ENCODE measurements at places on chromosomes 4 and X.
A peak's percentile ranks its signal among the peaks of the same experiment; 100 is the strongest.

- no peak for DNase-seq
Observed at GRCh38 chr4:10973686-10974085, 289.1 kb upstream of the CLNK start.

- no peak for DNase-seq
Observed at GRCh38 chr4:85478576-85478975, 3.6 kb downstream of the ARHGAP24 start.

- peak; percentile 3 for DNase-seq
Observed at GRCh38 chrX:4547213-4547836, 833.9 kb upstream of the PRKX start.

GRCh38 chr4:1204286-1204827 is 32.0 kb upstream of the SPON2 start:
- peak; percentile 21 for DNase-seq

DNA sequence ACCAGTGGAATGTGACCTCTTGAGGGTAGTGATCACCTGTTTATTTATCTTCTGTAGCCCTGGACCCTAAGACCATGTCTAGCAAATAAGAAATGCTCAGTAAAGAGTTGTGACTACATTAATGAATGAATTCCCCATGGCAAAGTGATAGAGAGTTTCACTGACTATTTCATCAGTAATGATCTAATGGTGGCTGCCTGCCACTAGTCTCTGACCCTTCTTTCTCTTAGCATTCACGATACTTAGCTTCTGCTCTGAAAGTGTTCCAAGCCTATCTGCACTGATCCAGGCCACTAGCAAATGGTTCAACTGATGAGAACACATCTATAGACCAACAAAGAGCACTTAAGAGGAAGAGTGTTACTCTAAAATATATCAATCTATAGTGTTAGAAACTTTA is 50.0 kb upstream of the RASGEF1B start:
- no peak for DNase-seq

DNA sequence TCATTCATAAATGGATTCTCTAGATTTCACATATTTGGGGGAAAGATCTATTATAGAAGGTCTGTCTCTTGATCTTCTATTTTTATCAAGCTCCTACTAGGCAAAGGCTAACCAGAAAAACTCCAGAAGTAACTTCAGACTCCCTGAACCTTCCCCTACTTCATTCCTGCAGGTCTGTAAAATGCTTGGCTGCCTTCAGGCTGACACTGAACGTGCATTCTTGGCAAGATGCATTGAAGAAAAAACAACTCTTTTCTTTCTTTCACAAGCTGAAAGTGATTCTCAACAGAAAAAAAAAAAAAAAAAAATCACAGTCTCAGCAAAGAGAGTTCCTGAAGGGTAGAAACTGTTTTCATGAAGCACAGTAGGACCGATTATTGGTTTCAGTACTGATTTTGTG is 12.7 kb downstream of the OPHN1 start:
- DNase-seq = no peak

GRCh38 chrX:48835524-48836329 is at the start of gene PCSK1N:
Gene PCSK1N, minus strand, starts transcription at chrX:48835610. Its CDS starts 78 bp downstream, at chrX:48835532.
- DNase-seq = no peak

- no peak for DNase-seq
Observed at GRCh38 chr4:83629945-83630721, 94.2 kb downstream of the GPAT3 start.

- DNase-seq = no peak
Observed at GRCh38 chrX:57822818-57823217, 87.4 kb downstream of the ZXDA start.

- DNase-seq = no peak
Observed at GRCh38 chrX:48784726-48785125, 1.7 kb upstream of the GATA1 start.

DNA sequence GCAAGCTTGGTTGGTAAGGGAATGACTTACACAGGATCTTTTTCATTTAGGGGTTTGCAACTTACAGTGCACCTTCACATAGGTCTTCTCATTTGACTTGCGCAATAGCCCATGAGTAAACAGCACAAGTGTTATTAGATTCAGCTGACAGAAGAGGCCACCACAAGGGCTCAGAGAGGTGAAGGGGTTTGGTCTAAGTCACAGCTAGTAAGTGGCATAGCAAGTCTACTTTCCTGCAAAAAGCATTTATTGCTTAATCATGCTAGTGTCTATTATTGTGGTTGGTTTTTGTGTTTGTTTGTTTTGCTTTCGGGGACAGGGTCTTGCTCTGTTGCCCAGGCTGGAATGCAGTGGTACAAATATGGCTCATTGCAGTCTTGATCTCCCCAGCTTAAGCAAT is 83.3 kb downstream of the SPRY1 start:
- no peak for DNase-seq

DNA sequence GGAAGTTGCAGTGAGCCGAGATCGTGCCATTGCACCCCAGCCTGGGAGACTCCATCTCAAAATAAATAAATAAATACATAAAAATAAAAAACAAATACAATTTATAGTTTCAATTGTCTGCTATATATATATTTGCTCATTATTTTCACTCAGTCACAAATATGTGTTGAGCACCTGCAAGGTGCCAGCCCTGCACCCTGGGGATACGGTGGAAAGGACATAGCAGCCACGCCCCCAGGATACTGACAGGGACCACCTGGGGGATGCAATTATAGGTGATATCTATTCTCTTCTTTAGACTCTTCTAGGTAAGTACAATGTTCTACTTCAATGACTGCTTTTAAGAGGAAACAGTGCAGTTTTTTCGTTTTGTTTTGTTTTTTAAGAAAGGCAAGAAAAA is 85.0 kb downstream of the JAKMIP1 start:
- DNase-seq = no peak

DNA sequence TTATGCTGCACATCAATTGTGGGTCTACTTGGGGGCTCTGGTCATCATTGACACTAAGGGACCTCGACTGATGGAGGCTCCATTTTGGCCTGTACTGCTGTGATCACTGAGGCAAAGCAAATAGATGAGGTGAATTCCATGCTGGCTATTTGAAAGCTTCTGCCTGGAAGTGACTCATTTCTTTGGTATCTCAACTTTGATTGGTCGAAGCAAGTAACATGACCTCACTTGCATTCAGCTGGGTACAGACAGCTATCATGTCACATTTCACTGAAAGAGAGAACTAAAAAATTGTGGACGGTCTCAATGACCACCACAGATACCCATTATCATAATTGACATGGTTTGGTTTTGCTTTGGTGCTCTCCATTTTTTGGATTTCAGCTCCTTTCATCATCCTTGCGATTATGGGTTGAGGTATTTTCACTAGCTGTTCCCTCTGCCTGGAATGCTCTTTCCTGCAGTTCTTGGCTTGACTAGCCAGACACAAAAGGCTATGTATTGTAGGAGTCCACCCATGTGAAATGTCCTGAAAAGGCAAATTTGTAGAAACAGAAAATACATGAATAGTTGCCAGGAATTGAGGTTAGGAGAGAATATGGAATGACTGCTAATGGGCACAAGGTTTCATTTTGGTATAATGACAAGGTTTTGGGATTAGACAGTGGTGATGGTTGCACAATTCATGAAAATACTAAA is 369.2 kb upstream of the LCORL start:
- DNase-seq = no peak

DNA sequence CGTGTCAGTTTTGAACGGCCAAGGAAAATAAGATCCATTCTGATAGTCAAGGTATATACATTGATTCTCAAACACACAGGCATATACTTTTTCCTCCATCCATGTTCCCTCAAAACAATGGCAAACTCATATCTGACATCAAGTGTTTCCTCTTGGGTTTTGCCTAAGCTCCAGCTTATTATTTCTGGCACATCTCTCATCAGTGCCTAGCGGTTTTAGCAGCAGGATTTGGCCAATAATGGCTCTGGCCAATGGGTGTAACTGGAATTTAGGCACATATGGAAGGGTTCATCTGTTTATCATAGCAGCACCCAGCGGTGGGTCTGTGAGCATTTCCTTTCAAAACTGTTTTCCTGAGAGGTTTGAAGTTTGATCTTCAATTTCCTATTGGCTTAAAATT is 161.6 kb upstream of the TLL1 start:
- no peak for DNase-seq

DNA sequence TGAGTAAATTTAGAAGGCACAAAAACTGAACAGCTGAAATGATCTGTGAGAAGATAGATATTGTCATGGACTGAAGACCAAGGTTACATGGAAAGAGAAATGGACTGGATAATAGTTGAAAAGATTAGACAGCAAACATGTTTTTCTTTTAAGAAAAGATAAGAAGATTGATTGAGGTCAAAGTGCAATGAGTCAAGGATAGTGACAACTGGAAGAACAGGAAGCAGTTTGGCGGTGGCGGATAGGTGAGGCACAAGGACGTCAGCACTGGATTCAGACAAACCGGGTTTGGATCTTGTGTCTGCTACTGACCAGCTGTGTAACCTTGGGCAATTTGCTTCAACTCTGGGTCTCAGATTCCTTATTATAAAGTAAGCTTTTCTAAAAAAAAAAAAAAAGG is 2.0 kb upstream of the HPGD start:
- no peak for DNase-seq

- no peak for DNase-seq
Observed at GRCh38 chr4:46266106-46266505, 123.8 kb downstream of the GABRA2 start.

DNA sequence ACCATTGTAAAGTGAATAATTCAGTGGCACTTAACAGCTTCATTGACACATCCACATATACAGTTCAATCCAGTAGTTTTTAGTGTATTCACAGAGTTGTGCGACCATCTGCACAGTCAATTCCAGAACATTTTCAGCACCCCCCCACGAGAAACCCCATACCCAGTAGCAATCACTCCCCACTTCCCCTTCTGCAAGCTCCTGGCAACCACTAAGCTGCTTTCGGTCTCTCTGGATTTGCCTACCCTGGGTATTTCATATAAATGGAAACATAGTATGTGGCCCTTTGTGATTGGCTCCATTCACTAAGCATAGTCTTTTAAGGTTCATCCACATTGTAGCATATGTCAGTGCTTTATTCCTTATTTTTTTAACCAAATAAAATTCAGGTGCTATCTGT is 10.0 kb downstream of the MSL3 start:
- no peak for DNase-seq

DNA sequence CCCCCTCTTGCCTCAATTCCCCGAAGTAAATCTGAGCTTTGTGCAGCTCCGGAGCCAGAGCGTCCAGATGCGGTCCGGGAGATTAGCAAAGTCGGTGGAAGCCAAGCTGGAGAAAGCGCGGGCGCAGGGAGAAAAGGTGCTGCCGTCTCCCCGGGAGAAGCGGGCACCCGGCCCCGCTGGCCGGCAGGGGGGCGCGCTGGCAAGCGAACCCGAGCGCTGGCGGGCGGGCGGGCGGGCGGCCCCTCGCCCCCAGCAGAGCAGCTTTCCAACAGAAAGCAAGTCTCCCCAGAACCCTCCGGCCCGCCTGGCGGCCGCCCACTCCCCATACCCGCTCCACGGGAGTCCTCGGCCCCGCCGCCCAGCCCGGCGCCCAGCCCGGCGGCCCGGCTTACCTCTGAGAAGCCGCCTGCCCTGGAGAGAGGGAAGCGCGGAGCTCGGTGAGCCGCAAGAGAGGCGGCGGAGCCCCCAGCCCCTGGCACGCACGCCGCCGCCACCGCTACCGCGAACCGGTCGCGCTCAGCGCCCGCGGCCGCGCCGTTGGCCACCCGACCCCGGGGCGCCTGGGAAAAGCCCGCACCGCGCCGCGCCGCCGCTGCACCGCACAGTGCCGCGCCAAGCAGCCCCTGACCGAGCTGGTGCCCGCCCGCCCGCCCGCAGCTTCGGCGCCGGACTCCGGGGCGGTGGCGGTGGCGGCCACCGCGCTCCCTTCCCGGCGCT is 529 bp upstream of the CITED1 start:
- DNase-seq = no peak

DNA sequence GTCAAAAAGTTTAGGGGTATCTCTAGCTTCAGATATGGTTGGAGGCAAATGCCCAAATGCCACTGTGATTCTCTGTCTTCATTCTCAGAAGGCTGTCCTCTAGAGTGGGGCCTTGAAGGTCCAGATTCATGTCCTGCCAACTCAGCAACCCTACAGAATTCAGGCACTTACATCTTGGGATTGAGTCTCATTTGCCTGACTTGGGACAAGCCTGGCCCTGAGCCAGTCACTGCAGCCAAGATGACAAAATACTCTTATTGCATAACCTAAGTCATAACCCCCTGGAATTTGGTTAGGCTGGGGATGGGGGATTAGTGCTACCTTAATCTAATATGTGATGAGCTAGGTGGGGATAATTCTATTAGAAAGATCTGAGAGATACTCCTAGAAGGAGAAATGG is 100.5 kb downstream of the AREG start:
- DNase-seq = peak; percentile 11

DNA sequence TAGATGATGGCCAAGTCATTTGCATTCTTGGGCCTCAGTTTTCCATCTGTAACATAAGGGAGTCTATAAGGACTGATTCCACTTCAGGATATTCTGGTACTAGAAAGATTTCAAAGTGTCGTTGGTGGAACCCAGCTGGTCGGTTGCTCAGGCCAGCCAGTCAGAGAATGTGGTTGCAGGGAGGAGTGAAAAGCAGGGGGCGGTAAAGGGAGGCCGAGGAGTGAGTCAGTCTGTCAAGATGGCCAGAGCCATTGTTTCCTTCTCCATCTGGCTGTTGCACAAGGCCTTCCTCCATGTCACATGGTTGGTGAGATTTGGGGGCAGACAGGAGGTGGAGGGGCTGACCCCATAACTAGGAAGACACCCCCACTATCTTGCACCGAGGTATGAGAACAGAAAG is 38.2 kb downstream of the STARD8 start:
- no peak for DNase-seq

DNA sequence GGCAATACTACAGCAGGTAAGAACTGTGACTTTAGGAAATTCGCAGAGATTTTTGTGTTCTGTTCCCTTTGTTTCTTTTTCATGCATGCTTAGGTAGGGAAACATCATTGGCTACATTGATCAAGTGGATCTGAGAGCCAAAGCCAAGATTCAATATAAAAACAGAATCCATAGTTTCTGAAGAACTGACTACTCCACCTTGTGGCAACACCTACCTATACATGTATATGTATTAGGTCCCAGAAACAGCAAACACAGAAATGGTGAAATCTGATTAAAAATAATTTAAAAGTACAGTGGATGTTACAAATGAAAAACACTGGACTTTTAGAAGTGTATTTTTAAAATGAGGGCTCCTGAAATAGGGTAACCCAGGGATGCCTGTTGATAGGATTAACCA is 322.6 kb upstream of the MAOA start:
- DNase-seq = no peak

DNA sequence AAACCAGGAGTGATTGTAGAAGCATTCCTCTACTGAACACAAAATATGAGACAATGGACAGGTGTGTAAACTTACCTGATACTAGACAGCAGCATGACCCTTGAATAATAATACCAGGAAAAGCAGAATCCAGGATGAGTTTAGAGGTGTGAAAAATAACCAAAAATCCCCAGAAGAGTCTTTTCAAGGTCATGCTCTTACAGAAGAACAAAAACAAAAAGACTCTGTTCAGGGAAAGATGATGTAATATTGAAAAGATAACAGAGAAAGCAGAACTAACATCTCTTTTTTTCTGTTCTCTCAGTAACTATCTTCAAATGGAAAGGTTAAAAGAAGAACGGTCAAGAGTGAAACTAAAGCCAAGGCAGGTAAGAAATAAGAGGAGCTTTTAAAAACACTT is 14.0 kb upstream of the ARHGAP10 start:
- no peak for DNase-seq

Measured in pancreas (tissue), 10 donors.